ENCODE measurements at places on chromosomes 2 and 18.
A peak's percentile ranks its signal among the peaks of the same experiment; 100 is the strongest.

- DNase-seq: no peak
Measured at GRCh38 chr2:95316466-95317122, 19.4 kb downstream of the KCNIP3 start.

DNA sequence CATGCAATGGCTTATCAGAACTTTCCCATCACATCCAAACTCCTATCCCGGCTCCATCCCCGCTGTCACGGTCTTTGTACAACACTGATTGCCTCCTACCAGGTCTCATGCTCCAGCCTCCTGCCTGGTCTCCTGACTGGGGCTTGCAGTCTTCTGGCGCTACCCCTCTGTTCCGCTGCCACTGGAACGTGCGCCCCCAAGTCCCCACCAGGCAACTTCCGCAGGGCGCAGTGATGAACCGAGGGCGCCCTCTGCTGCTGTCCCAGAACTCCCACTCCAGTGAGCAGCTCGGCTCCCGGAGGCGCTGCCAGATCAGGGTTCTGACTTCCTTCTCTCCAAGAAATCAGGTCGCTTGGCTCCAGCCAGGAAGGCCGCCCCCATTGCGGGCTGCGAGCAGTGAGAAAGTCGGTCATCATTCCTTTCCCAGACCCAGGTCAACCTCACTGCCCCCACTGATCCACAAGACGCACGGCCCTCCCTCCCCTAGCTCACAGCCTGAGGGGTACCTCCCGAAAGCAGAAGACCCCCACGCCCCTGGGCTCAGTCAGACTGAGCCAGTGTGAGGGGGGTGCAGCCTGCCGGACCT is 43.9 kb upstream of the RAB11FIP5 start:
- no peak for DNase-seq

DNA sequence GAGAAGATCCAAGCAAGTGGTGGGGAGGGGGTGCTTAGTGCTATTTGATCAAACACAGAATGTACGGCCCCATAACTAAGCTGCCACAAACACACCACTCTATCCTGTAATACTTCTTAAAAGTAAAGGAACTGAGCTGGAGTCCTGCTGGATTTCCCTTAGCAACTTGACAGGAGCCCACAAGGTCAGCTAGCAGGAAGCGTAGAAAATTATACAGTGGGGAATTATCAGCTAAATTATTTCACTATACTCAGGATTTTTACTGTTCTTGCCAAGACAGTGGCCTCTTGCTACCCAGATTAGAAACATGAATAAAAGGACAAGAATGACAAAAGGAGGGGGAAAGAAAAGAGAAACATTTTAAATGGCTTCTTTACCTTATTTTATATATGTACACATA is 217.1 kb downstream of the ZNF521 start:
- DNase-seq: no peak

GRCh38 chr18:79511671-79512301 is 116.1 kb downstream of the NFATC1 start:
- DNase-seq: no peak

DNA sequence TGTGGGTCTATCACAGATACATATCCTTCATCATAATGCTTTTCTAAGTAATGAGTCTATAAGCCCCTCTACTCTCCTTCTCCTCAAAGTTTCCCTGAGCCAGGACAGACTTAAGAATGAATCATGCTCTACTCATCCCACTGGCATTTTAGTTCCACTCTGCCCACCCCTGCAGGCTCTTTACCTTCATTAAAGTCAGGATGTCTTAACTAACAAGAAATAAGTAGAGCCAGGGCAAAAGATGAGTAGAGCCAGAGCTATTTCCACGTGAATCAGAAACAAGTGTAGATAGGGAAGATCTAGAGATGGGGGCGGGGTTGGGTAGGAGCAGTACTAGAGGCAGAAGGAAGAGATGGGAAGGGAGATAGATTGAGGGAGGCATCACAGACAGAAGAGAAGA is 790.5 kb downstream of the RNF144A start:
- no peak for DNase-seq

- DNase-seq: no peak
Measured at GRCh38 chr2:215664847-215665525, 229.1 kb upstream of the FN1 start.

DNA sequence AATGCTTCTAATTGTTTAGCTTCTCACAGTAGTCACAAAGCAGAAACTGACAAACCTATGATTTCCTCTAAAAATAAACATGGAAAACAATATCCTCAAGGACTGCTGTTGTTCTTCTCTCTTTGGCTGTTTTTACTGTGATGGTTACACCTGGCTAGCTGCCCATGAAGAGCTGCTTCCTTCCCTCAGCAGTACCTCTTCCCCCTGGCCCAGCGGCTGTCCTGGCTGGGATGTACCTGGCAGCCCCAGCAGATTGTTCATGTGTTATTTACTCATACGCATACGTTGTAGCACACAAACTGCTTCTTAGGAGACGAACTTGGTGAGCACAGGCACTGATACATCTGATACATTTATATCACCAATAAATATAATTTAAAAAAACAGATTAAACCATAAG is 27.4 kb downstream of the NEMP2 start:
- DNase-seq: peak; percentile 53

DNA sequence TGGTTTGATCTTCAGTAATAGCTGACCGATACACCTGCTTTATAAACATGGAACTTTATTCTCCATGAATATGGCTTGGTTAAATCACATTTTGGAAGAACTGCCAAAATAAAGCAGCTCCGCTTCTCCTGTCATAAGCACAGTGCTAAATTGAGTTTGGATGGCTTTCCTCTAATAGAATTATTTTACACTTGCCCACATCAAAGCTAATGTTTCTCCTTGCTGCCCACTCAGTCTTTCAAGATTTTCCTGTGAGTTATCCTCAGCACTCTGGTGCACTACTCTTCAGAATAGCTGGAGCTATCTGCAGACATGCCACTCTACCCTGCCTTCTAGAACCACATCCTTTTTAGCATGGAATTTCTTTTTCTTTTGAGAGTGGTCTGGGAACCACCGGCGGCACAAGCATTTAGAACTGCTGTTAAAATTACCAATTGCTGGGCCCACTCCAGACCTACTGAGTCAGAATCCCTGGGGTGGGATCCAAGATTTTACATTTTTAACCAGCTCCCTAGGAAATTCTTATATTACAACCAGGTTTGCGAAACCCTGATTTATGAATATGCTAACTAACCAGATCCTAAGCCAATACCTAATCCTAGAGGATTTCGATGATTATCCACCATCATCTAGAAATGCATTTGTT is 283.3 kb downstream of the AFF3 start:
- DNase-seq: no peak

DNA sequence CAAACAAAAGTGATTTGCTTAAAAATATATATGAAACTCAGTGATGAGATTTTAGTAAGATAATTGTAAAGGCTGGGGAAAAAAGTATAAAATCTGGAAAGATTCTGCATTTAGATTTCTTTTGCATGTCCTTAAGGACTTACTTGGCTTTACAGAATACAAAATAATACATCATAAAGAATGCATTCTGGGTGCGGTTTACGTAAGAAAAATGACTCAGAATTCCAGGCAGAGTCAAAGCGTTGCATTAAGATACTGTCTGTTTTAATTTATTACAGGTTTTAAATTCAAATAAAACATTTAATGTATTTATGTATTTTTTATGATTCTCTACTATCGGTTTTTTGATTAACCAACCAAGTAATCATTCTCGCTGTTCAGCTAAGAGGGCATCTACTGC is 178.0 kb downstream of the SH3BP4 start:
- no peak for DNase-seq

- no peak for DNase-seq
Measured at GRCh38 chr2:41293491-41293890, 754.3 kb upstream of the PKDCC start.

DNA sequence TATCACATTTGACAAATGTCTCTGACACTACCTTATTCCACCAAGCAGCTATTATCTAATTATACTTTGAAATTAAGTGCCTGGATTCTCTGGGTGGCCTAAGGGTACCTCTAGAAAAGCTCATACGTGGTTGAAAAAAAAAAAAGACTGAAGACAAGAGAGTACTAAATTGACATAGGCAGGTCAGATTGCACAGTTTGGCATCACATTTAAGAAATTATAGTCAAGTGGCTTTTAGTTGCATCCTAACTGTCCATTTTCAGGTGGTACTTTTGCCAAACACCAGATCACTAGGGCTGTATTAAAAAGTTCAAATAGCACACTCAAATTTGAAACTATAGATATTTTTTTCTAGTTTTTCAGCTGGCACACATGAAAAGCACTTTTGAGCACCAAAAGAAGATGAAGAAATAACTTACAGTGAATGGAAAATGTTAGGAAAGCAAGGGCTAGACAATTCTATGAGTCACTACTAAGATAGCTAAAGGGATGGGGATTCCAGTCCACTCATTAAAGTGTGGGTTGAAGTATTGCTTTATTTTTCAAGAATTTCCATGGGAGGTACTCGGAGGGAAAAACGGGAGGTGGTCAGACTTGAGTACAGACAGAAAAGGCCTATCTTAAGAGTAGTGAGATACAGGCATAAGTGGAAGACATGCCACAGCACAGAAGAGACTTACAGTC is 106.5 kb upstream of the COL5A2 start:
- no peak for DNase-seq

DNA sequence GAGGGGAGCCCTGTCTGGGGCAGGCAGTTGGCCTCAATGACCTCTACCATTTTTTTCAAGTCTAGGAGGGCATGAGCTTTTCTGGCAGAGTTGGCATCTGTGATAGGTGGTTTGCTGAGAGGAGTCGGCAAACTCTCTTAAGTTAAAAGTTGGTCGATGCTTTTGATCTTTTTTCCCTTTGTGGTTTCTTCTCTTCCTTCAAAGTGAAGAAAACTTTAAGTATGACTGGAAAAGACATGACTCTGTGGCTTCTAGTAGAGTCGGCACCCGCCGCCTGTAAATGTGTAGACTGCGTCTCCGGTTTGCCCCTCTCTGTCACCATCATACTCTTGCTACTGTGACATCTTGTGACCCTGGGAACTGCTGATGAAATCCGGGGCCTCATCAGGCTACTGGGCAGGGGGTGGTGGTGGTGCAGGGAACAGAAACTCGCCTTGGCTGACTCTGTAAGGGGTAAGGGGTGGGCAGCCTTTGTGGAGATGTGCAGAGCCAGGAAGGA is 21.1 kb downstream of the INPP5D start:
- DNase-seq: no peak

GRCh38 chr2:128692895-128693742 is 374.5 kb upstream of the HS6ST1 start:
- DNase-seq: no peak

DNA sequence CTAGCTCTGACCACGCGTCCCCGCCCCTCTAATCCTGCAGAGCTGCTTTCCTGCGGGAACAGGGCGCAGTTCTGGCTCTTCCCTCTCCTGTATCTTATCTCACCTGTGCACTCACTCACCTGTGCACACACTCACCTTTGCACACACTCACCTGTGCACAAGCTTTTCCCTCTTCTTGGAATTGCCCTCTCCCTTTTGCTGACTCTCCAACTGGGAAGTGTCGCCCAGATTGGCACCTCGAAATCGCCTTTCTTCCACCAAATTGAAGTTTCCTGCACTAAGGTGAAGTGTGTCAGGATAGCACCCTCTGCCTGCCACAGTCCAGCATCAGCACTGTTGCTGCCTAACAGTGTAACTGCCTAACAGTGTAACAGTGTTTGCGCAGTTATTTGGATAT is 566 bp upstream of the CMPK2 start:
- no peak for DNase-seq

GRCh38 chr2:10883801-10884478 is 27.8 kb upstream of the KCNF1 start:
- DNase-seq: no peak

DNA sequence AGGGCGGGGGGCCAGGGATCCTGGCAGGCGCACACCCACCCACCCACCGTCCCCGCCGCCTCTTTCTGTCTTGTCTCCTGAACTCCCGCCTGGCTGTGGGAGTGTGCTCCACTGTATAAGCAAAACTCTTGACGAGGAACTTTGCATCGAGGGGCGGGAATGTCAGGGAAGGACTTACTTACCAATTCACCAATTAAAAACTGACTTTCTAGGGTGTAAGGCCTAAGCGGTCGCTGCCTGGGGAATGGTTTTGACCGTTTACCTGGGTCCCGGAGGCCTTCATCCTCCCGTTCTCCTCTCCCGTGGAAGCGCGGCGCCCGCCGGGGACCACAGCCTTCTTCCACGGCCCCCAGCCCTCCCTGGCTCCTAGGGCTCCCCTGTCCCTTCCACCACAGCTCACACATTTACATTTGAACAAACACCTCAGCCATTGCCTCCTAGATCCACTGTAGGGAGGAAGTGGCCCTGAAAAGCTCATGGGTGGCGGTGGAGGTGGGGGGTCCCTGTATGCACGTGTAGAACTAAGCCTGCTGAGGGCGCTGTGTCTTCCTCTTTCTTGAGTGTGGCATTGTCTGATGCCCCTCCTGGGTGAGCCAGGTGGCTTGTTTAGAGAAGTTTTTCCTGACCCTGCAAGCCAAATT is 8.9 kb downstream of the ASIC4 start:
- DNase-seq: no peak

- no peak for DNase-seq
Measured at GRCh38 chr2:235643680-235644511, 150.1 kb downstream of the AGAP1 start.

GRCh38 chr2:10301941-10302478 is 694 bp upstream of the HPCAL1 start:
- DNase-seq: peak; percentile 59

- no peak for DNase-seq
Measured at GRCh38 chr2:128978212-128978611, 659.5 kb upstream of the HS6ST1 start.

DNA sequence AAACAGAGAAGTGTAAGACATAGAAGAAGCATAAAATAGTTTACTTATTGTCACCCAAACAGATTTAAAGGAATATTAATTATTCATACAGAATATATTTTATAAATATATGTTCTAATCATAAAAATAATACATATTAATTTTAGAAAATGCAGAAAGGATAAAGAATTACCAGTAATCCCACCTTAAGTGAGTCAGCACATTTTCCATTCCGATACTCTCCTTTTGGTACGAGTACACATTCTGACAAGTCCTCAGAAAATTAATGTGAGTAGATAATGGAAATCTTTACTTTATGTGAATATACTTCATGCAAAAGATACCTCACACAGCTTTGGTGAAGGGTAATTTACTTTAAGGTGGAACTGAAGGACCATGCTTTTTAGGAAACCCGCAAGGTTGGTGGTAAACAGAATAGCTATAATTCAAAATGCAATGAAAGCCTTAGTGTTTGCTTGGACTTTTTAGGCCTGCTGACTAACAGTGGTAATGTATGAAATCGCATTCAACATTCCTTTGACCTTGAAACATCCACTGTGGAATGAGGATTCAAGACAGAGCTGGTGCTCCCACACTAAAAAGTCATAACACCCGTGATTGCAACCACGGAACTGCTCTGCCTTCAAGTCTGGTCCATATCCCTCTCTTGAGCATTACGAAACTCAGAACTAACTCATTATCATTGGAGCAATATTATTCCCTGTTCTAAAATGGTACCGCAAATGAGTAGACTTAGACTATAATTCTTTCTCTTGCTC is 28.1 kb upstream of the HTR2B start:
- DNase-seq: no peak

DNA sequence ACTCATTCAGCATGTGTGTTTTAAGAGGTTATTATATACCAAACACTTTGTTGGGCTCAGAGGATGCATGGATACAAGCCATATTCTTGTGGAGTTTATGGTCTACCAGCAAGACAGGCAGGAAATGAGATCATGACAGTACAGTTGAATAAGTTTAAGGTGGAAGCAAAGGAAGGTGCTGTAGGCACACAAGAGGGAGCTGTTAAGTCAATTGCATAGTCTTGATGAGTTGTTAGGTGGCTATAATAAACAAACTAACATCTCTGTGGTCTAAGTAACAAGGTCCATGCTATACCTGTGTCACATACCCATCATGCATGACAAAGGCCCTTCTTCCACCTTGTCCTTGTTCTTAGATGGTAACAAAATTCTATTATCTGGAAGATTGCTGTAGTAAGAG is 538.3 kb downstream of the CNTNAP5 start:
- DNase-seq: no peak

GRCh38 chr2:20585359-20585709 is 65.6 kb downstream of the HS1BP3 start:
- DNase-seq: no peak
